T-helper 1 cell treated with Interleukin-12 subunit alpha and Interleukin-12 subunit beta and Interleukin-4 antibody, amounts not matched to agents 30 ng/mL and 1 ng/mL, for 36 hours (primary cell): ENCODE measurements at places on chromosomes 6 and 20. TPM values are rescaled to one million over a fixed set of nuclear protein-coding genes. Genes with fewer than 3 reads are reported as not detected.

NUS1 gene
- total RNA-seq: 39.6 and 41.2 TPM in 2 replicates

AK9 gene
- total RNA-seq: 4.0 and 4.3 TPM in 2 replicates

CLPSL2 gene
- total RNA-seq: not detected in 2 replicates

TRMT6 gene
- 18.0 and 19.9 TPM in 2 replicates for total RNA-seq

FOXQ1 gene
- total RNA-seq: not detected in 2 replicates
